ENCODE measurements at places on chromosomes 11 and 22. TPM values are rescaled to one million over a fixed set of nuclear protein-coding genes. Genes with fewer than 3 reads are reported as not detected.

- DNase-seq = no peak
- H3K4me3 ChIP-seq = no peak overlapping the region
- no peaks in the 10 kb centered on the region for H3K27me3 ChIP-seq
- H3K27ac ChIP-seq = no peak overlapping the region
- H3K4me1 ChIP-seq = no peaks in the 10 kb centered on the region
- H3K36me3 ChIP-seq = no peaks in the 10 kb centered on the region
Measured at GRCh38 chr11:80281194-80281593, 840.4 kb upstream of the TENM4 start.

Gene RCOR2
- 0.83 TPM for total RNA-seq

Gene OR52E8
- not detected for total RNA-seq

Gene SEPTIN3
- 1.2 TPM for total RNA-seq

DNA sequence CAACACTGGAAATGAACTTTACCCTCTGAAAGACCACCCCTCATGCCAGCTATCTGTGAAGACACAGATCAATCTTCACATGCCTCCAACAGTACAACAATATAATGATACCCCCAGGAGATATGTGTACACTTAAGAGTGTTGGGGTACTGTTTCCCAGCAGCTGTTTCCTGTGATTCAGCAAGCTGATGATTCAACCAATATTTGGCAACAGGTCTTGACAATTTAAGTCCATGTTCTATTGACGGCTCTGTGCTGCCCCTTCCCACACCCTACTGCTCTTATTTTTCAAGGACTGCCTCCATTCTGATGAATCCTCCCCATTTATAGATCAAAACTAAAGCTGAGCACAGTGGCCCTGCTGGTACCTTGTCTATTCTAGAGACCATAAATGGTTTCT, 6.6 kb downstream of the SNX19 start:
- H3K36me3 ChIP-seq = peaks cover 57% of the 10 kb centered on the region
- no peak for DNase-seq
- no peak overlapping the region for H3K4me3 ChIP-seq
- no peaks in the 10 kb centered on the region for H3K4me1 ChIP-seq

Gene IRAG1
- 123 TPM for total RNA-seq

- H3K27ac ChIP-seq = no peak overlapping the region
- H3K4me3 ChIP-seq = no peak overlapping the region
- no peaks in the 10 kb centered on the region for H3K36me3 ChIP-seq
- peaks cover 23% of the 10 kb centered on the region for H3K27me3 ChIP-seq
Measured at GRCh38 chr11:30015725-30016412, 961 bp downstream of the KCNA4 start.

DNA sequence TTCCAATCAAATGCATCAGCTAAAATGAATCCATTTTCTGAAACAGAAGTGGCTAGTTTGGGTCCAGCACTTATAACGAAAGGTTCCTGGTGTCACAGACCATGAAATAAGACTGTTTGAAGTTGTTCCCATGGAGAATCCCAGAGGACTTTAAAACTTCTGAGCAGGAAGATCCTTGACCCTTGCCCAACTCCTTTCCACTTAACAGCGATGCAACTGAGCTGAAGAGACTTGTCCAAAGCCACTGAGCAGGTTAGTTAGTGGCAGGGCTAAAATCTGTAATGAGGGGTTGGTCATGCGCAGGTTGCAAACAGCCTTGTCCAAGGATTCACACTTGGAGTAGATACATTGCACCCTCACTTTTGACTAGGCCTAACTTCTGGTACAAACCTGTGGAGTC, 1.3 kb downstream of the RAB38 start:
- H3K4me3 ChIP-seq = no peak overlapping the region
- peaks cover 31% of the 10 kb centered on the region for H3K4me1 ChIP-seq
- H3K27me3 ChIP-seq = no peaks in the 10 kb centered on the region
- H3K27ac ChIP-seq = no peak overlapping the region
- no peak for DNase-seq

DNA sequence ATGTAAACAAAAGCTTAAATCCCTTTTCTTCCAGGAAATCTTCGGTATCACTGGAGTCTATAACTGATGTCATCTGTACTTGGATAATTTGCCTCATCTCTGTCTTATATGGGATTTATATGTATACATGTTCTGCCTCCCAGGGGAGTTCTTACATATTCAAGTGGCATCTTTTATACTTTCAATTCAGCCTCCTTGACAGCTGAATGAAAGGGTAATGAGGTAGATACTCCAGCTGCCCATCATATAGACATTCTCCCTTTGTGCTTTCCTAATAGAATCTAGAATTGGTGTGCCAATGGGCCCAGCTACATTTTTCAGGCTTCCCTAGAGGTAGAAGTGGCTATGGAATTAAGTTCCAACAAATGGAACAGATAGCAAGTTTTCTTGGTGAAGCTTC, 223.8 kb downstream of the LRRC4C start:
- no peaks in the 10 kb centered on the region for H3K4me1 ChIP-seq
- H3K36me3 ChIP-seq = no peaks in the 10 kb centered on the region
- no peaks in the 10 kb centered on the region for H3K27me3 ChIP-seq
- H3K27ac ChIP-seq = no peak overlapping the region
- no peak for DNase-seq
- no peak overlapping the region for H3K4me3 ChIP-seq

GRCh38 chr11:19228968-19229367, 11.8 kb downstream of the E2F8 start:
- no peak for DNase-seq
- H3K36me3 ChIP-seq = no peaks in the 10 kb centered on the region
- H3K4me3 ChIP-seq = no peak overlapping the region
- no peaks in the 10 kb centered on the region for H3K4me1 ChIP-seq
- H3K27me3 ChIP-seq = no peaks in the 10 kb centered on the region

- DNase-seq = no peak
- H3K27ac ChIP-seq = no peak overlapping the region
- peaks cover 3% of the 10 kb centered on the region for H3K4me1 ChIP-seq
- no peaks in the 10 kb centered on the region for H3K27me3 ChIP-seq
- no peaks in the 10 kb centered on the region for H3K36me3 ChIP-seq
- H3K4me3 ChIP-seq = no peak overlapping the region
Measured at GRCh38 chr11:131760091-131761061, 390.0 kb downstream of the NTM start.

DNA sequence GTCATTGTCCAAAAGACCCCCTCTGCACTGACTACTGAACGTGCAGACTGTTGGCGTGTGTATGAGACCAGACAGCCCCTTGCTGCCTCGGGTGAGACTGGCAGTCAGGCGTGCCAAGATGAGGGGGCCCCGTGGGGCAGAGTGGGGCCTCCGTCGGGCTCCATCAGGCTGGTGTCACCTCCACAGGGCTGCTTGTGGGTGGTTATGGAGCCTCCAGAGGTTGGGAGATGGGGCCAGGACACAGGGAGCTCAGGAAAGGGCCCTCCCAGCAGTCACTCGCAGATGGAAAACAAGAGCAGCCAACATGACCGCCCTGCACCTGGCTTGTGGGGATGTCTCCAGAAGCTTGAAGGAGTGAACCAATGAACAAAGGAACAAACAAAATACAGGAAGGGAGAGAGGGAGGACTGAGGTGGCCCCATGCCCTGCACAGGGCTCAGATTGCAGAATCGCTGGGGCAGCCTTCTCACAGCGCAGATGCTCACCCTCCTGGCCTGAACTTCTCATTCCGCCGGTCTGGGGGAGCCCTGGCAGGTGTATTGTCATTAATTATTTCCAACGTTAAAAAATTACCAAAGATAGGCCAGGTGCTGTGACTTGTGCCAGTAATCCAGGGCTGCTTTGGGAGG, 5.5 kb upstream of the PHLDA2 start:
- no peak overlapping the region for H3K4me3 ChIP-seq
- no peak overlapping the region for H3K27ac ChIP-seq
- peaks cover 10% of the 10 kb centered on the region for H3K4me1 ChIP-seq
- H3K27me3 ChIP-seq = peaks cover 15% of the 10 kb centered on the region

Gene FOLR1
- 0.71 TPM for total RNA-seq

GRCh38 chr11:102263379-102264003, 53.8 kb upstream of the BIRC3 start:
- H3K36me3 ChIP-seq = no peaks in the 10 kb centered on the region
- no peak overlapping the region for H3K4me3 ChIP-seq
- H3K4me1 ChIP-seq = peaks cover 7% of the 10 kb centered on the region
- no peaks in the 10 kb centered on the region for H3K27me3 ChIP-seq

DNA sequence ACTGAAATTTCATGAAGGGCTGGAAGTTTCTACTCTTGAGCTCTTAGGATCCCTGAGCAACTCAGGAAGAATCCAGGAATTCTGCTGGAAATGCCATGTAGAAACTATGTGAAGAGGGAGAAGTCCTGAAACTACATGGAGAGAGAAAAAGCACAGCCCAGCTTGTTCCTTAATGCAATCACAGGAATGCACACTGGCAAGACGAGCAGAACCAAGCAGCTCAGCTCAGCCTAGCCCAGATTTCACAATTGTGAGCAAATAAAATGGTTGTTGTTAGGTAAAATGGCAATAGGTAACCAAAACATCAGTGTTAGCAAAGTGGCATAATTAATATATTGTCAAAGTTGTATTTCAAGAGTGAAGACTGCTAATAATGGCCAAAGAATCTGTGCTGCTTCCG, 28.1 kb downstream of the ZNF214 start:
- H3K27me3 ChIP-seq = no peaks in the 10 kb centered on the region
- H3K4me1 ChIP-seq = peaks cover 12% of the 10 kb centered on the region
- peak overlapping the region; percentile 31 for H3K27ac ChIP-seq

DNA sequence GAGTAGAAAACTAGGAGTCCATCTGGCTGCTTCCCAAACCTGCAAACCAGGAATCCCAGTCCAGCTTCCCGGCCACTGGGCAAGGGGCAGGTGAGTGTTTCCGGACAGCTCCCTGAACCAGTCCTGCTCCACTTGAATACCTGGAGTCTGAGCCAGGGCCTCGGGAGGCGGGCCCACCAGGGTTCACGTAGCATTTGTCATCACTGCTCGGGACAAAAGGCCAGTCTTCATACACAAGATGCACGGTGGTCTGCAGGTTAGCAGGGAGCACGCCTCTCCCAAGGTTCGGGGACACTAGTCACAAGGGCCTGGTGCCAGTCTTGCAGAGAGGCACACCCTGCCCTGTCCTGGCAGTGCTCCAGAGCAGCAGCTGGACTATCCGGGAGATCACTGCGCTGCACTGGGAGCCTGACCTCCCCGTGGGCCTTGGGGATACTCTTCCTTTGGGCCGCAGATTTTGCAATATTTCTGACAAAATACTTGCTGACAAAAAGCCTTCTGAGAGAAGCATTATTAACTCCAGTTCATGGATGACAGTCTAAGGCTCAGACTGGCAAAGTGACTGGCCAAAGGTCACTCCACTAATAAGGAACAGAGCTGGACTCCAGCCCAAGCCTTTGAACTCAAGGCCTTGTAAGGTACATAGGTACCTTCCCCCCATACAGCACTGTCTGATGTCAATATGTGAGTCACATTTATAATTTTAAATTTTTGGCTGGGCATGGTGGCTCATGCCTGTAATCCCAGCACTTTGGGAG, 25.1 kb downstream of the CD6 start:
- no peak overlapping the region for H3K4me3 ChIP-seq
- H3K27me3 ChIP-seq = no peaks in the 10 kb centered on the region
- DNase-seq = no peak
- no peak overlapping the region for H3K27ac ChIP-seq
- H3K36me3 ChIP-seq = no peaks in the 10 kb centered on the region

- H3K4me3 ChIP-seq = no peak overlapping the region
- no peaks in the 10 kb centered on the region for H3K4me1 ChIP-seq
- H3K27ac ChIP-seq = no peak overlapping the region
- DNase-seq = no peak
- no peaks in the 10 kb centered on the region for H3K27me3 ChIP-seq
Measured at GRCh38 chr22:39356464-39356863, 6.7 kb downstream of the SYNGR1 start.

Gene CCDC88B
- 3.9 TPM for total RNA-seq

DNA sequence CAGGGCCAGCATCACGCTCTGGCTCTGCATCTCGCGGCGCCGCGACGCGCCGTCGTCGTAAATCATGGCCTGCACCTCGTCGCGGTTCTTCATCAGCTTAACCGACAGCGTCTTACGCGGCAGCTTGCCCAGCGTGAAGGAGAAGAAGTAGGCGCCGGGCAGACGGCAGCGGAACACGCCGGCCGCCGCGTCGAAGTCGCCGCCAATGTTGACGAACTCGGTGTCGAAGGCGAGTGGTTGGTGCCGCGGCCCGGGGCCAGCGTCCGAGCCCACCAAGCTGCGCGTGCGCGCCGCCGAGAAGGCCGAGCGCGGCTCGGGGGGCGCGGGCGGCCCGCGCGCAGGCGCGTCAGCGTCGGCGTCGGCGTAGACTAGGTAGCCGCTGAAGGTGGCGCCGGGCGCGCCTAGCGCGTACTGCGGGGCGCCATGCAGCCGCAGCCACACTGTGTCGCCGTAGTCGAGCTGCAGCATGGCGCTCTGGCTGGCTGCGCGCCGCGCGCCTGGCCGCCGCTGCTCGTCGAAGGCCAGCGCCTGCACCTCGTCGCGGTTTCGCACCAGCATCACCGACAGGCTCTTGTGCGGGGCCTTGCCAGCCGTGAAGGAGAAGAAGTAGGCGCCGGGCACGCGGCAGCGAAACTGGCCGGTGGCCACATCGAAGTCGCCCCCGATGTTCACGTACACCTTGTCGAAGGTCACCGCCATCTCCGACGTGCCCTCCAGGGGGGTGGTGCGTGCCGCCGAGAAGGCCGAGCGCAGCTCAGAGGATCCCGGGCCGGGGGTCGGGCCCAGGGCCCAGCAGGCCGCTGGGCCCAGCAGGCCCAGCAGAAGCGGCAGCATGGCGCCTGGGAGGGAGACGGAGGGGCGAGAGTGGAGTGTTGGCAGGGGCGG, 3.7 kb downstream of the FAM180B start:
- no peak for DNase-seq
- peaks cover 28% of the 10 kb centered on the region for H3K4me1 ChIP-seq
- peaks cover 47% of the 10 kb centered on the region for H3K27me3 ChIP-seq
- peak overlapping the region; percentile 10 for H3K27ac ChIP-seq

DNA sequence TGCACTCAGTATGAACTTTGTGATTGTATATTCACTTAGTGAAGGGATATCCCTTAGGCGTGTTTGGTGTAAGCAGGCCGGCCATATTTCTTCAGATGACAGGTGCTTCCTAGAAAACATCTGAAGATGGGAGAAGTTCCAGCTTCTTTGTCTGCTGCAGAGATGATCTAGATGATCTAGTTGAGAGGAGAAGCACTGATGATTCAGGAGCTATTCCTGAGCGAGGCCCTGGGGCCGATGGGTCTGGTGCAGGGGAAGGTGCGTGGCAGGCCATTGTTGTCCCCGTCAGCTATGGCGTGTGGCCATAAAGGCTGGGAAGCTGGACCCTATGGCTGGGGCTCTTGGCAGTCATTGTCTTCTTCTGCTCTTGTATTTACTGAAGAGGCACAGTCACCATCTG, 14.0 kb downstream of the FAM118A start:
- H3K27me3 ChIP-seq = no peaks in the 10 kb centered on the region
- H3K4me1 ChIP-seq = peaks cover 16% of the 10 kb centered on the region
- no peak overlapping the region for H3K4me3 ChIP-seq
- DNase-seq = no peak

- no peaks in the 10 kb centered on the region for H3K36me3 ChIP-seq
- H3K4me1 ChIP-seq = peaks cover 52% of the 10 kb centered on the region
- H3K27ac ChIP-seq = peak overlapping the region; percentile 86
- DNase-seq = no peak
- no peaks in the 10 kb centered on the region for H3K27me3 ChIP-seq
Measured at GRCh38 chr11:83035070-83035854, 36.4 kb downstream of the RAB30 start.

Gene LARGE2
- total RNA-seq = not detected

Gene PYGM
- total RNA-seq = 10.5 TPM
